Stimulated activated CD4-positive, alpha-beta T cell treated with anti-CD3 and anti-CD28 coated beads, Interleukin-4, amount 100 ng/mL, for 48 hours (primary cell): ENCODE measurements at places on chromosomes 5 and 9.

GRCh38 chr9:108703429-108703828, 152.4 kb downstream of the ACTL7B start:
- no peak for DNase-seq

GRCh38 chr5:135429301-135430134, 17.6 kb downstream of the DCANP1 start:
- DNase-seq, result no peak

GRCh38 chr5:997001-997474, 11.6 kb upstream of the NKD2 start:
- peak; percentile 27 for DNase-seq

GRCh38 chr5:154727361-154727760, 27.8 kb upstream of the LARP1 start:
- DNase-seq, result no peak

GRCh38 chr9:133716564-133717112, 21.5 kb downstream of the SARDH start:
- no peak for DNase-seq

- DNase-seq, result no peak
These were observed 129.5 kb downstream of the MLLT3 start for GRCh38 chr9:20492772-20493171.

DNA sequence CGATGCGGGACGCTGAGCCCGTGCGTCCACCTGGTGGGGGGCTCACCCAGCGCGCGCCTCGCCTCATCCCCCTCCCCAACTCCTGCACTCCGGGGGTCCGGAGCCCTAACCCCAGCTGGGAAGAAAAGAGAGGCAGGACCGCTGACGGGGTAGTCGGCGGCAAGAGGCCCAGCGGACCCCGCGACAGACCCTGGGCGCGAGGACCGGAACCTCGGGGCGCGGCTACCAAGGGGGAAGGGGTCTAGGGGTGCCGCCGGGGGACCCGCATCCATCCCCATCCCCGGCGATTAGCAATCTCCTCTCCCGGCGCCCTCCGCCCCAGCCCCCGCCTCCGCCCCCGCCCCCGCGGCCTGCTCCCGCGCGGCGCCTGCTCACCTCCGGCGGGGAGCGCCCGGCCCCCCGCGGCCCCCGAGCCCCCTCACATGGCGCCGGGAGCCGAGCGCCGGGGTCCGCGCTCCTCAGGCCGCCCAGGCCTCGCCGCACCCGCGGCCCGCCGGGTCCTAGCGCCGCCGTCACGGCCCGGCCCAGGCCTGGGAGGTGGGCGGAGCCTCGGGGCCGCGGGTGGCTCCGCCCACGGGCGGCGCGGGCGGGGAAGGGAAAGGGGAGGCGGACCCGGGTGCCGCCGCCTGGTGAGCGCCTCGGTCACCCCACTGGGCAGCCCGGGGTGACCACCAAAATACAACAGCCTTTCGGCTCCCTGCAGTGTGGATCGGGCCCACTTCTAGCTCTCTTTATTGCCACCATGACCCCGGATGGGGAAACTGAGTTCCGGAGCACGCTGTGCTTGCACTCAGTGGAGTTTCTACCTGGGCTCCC, at the start of gene ST6GALNAC6:
ST6GALNAC6 (minus strand) TSS at position 476 of the 816 bp plus-strand sequence. CDS start 1,622 bp downstream, outside the sequence.
- DNase-seq, result peak; percentile 67

DNA sequence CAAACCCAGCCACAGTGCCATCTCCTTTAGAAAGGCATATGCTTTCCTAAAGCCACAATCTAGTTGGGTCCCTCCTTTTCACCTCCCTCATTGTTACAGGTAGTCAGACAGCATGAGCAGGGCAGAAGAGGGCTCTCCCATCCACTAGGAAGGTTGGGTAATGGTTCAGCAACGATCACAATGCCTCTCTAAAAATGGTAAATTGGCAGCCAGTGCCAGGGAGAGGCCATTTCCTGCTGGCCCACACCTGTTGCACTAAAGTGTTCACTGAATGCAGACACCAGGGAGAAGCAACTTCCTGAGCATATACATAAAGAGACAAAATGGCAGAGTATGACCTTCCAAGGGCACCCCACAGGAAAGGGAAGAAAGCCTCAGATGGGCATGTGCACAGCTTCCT, 31.3 kb upstream of the DAP start:
- no peak for DNase-seq

DNA sequence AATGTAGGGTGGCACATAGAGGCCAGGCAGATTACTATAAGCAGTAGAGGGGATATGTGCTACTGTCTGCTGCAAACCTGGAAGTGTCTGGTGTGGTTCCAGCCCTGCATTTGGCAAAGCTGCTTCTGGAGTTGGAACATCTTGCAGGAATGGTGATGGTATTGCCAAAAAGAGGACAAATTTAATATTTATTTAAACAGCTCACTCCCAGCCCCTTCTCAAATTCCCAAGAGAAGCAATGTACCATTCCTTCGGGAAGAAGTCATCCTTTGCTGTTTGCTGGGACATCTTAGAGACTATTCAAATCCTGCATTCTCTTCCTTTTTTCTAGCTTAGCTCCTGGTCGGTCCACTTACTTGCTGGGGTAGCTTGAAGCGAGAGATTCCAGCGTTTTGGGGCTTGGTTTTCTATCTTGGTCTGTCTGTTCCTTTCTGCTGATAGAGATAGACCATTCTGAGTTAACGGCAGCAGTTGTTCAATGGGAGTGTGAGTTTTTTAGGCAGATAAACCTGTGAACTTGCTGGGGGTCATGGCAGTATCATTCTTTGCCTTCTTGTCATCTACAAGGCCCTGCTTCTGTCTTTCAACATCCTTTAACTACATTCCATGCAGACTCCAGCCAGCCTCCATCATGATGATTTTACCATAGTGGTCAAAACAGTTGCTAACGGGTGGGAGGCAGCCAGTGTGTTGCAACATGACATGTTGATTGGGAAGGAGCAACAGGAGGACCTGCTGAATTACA, 69.9 kb downstream of the RCL1 start:
- DNase-seq, result no peak
